Fibroblast of the aortic adventitia (primary cell): ENCODE measurements at places on chromosomes 2 and 18. TPM values are rescaled to one million over a fixed set of nuclear protein-coding genes. Genes with fewer than 3 reads are reported as not detected.

GRCh38 chr18:74784752-74785151 lies 187.1 kb downstream of the ZNF407 start:
- DNase-seq, result no peak

AMER3 gene
- not detected in 2 replicates for total RNA-seq

DNA sequence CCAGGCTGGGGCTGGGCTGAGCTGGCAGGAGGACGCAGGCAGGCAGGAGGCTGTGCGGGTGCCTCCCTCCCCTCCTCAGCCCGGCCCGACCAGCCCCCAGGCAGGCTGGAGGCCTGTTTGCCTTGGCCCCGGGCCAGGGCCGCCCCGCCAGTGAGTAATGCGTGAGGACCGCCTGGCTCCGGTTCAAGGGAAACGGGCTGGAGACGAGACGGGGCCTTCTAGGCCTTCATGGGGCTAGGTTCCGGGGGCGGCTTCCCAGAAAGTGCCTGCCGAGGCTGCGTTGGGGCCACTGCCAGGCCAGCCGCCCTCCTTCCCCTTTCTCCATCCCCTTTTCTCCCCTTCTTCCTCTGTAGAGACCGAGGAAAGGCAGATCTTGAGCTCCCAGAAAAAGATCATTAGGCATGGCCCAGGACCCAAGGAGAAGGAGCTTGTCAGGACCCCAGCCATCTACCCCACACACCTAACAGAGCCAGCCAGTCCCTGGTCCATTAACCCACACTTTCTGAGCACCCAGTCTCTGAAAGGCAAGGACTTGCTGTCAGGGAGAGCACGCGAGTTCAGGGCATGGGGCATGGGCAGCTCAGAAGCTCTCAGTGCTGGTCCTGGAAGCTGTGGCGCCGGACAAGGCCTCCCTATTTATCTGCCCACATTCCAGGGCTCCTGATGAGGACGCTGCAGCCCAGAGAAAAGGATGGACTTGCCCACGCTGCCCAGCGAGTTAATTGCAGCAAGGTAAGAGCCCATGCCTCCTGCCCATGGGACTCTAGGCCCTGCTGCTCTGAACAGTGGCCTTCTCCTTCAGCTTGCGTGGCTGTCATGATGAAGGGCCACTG lies 48.5 kb downstream of the SMAD7 start:
- peak; percentile 95 for DNase-seq

DNA sequence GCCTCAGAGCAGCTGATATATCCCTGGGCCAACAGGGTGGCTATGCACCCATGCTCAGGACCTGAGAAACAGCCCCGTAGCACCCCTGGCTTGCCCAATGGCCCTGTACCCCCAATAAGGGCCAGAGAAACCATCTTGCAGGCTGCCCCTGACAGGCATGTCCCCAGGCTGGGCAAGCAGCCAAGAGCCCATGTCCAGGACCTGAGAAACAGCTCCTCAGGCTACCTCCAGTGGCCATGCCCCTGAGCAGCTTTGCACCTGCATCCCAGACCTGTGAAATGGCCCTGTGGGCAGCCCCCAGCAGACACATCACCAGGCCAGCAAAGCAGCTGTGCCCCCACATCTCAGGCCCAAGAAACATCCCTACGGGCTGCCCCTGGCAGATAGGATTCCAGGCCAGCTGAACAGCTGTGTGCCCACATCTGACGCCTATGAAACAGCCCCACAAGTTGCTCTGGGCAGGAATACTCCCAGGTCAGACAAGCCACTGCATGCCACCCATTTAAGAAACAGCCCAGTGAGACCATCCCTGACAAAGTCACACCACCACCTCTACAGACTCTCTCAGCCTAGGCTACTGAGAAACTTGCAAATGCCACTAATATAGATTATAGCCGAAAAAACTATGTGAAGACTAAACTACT lies 84.1 kb downstream of the TMEM237 start:
- no peak for DNase-seq

GRCh38 chr18:11785444-11786055 lies 65.7 kb upstream of the CHMP1B start:
- no peak for DNase-seq

PRSS56 gene
- total RNA-seq, result not detected in 2 replicates

DNA sequence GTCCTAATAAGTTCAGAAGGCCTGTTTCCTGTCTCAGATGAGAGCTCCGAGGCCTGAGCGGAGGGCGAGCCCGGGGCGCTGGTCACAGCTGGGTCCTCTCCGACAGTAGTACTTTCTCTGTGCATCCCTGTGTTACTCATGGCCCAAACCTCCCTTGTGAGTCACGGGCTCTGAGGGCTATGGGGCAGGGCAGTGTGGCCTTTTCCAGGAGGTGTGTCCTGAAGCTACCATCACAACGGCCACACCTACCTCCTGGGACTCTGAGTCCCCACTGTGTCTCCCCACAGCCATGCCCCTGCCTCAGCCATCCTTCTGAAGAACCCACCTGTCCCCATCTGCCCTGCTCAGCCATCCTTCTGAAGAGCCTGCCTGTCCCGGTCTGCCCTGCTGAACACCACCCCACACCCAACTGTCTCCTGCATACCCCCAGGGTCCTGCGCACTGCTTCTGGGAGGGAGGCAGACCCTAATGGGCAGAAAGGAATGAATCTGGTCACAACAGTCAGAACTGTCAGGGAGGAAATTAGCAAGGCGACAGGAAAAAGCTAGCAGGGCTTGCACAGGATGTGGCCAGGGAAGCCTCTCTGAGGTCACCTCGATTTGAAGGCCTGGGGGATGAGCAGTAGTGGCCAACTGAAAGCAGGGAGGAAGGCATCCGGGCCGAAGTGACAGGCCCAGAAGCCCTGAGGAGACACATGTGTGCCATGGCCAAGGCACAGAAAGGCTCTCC lies 145.4 kb upstream of the RIOK3 start:
- DNase-seq, result no peak

DNA sequence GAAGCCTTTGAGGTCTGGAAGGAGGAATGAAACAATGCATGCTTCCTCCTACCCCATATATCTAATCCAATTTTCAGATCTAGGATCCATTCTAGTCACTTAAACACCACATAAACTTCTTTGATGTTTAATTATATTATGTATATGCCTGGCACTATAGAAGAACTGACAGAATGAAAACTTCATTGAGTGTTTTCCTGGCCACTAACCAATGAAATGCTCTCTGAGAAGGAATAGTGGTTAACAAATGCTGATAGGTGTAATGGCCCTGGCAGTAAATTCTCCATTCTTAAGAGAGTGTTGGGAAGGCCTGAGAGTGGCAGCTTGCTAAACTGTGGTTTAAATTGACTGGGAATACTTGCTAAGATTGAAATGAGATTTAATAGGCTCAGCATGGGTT lies 710.0 kb downstream of the LRRTM4 start:
- DNase-seq, result no peak
